ENCODE measurements at places on chromosomes 1 and 21.

DNA sequence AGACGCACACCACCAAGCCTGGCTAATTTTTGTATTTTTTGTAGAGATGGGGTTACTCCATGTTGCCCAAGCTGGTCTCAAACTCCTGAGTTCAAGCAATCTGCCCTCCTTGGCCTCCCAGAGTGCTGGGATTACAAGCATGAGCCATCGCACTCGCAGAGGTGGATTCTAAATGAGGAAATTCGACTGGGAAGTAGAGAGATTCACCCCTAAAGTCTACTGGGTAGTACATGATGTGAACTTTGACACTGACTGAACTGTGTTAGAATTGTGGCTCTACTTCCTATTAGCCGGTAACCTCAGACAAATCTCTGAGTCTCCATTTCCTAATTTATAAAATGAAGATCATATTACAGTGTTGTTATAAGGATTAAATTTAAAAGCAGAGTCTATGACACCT, 276.0 kb upstream of the NR5A2 start:
- no peak for DNase-seq

DNA sequence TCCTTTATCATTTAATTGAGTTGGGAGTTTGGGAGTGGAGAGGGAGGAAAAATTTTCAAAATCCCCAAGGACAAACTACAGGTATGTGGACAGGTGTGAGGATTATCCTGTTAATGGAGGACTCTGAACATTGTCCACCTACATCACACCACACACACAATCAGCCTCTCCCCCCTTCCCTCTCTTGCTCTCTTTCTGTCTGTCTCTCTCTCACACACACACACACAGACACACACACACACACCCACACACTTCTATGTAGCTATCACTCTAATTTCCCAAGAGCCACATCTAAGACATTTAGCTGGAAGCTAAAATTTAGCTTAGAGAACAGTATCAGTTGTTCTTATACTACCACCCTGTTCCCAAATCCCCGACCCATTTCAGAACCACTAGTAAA, 1.5 kb downstream of the S100A8 start:
- no peak for DNase-seq

GRCh38 chr1:231107600-231108326, 54.1 kb upstream of the TRIM67 start:
- no peak for DNase-seq

GRCh38 chr21:37000381-37000780, 6.1 kb upstream of the RIPPLY3 start:
- DNase-seq, result no peak

DNA sequence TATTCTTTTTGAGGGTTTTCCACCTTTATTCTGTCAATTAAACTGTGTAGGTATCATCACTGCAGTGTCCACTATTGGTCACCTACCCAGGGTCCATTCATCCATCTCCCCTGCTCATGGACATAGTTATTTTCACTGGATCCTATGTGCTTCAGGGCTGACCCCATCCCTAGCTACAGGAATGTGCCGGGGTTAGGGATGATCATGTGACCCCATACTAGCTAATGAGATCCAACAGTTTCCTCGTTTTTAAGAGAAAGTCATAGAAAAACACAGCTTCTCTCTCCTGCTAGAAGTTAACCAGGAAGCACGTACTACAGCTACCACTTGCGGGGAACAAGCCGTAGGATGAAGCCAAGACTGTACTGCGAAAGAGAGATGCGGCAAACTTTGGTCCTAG, 19.6 kb downstream of the PTGER3 start:
- no peak for DNase-seq
